ENCODE measurements at places on chromosomes 16 and 17.
A peak's percentile ranks its signal among the peaks of the same experiment; 100 is the strongest.

- DNase-seq = peak; percentile 70
Observed at GRCh38 chr17:40068917-40069750, 6.4 kb downstream of the THRA start.

GRCh38 chr16:4501071-4501478 is 24.9 kb downstream of the HMOX2 start:
- no peak for DNase-seq

GRCh38 chr17:7767405-7768021 is 50.0 kb downstream of the DNAH2 start:
- no peak for DNase-seq

DNA sequence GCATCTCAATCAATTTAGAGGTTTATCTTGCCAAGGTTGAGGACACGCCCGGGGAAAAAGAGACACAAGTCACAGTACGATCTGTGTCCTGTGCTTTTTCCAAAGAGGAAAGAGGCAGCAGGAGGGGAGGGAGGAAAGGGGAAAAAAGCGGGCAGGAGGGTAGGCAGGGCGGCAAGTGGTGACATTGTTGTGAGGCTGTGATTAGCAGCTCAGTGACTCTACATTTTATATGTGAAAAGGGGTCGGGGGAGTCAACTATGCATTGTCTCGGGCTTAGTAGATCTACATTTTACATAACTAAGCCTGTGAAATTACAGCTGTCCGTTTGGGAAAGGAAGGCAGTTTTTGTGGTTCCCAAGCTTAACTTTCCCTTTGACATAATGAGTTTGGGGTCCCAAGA is 22.2 kb upstream of the RIPOR1 start:
- no peak for DNase-seq

DNA sequence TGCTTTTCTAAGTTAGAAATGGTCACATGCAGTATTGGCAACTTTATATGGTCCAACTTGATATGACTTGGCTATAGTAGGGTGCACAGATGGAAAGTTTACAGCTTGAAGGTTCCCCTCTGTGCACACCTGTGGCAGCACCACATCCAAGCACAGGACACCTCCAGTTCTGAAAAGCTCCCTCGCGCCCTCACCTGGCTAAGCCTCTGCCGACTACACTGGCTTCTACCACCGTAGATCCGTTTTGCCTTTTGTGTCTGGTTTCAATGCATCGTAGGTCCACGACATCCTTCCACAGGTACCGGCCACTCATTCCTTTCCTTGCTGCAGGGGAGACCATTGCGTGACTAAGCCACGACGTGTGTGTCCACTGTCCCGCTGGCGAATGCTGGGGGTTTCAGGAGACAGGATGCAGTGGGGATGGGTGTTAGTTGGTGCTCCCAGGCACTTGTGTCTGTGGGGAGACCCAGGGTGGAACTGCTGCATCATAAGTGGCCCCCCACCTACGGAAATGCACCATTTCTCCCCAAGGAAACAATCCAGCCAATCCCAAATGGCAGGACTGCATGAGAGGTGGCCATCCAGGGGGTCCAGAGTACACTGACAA is 4.9 kb upstream of the RASD1 start:
- no peak for DNase-seq

DNA sequence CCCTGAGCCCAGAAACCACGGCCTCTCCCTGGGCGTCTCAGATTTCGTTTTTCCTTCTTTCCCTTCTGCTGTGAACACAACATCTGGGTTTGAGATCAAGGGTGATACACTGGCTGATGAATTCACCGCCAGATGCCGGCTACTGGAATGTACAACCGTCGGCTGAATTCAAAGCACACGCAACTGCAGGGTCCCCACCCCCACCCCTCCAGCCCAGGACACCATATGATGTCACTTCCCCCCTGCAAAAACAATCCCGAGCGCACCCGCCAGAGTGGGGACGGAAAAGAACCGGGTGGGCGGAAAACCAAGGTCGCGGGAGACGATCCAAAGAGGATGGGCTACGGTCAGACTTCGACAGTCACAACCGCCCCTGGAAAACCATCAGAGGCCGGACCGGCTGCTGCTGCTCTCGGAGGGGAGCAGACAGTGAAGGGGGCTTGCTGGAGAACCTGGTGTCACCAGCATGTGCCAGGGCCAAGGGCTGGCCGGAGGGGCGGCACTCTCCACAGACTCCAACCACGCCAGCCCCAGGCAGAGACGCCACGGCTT is 23.3 kb downstream of the CEP295NL start:
- DNase-seq = no peak

DNA sequence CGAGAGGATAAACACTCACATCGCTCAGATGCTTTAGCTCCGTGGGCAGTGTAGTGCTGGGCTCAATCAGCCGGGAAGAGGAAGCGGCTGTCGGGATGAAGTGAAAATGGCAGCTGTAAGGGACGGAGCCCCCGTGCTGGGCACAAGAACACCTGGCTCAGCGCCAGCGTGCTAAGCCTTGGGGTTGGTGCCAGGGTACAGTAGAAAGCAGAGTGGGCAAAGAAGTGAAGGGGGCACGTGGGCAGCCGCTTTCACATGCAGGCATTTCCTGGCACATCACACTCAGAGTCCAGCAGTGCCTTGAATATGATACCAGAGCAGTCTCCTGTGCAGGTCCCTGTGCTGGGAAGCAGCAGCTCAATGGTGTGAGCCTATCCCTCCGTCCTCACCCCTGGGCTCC is 51.1 kb upstream of the FOXF1 start:
- no peak for DNase-seq

GRCh38 chr16:19304750-19305149 is 19.2 kb downstream of the CLEC19A start:
- no peak for DNase-seq

GRCh38 chr16:381012-381788 is 578 bp downstream of the PGAP6 start:
- no peak for DNase-seq

- no peak for DNase-seq
Observed at GRCh38 chr16:10370096-10370726, 15.7 kb upstream of the ATF7IP2 start.

DNA sequence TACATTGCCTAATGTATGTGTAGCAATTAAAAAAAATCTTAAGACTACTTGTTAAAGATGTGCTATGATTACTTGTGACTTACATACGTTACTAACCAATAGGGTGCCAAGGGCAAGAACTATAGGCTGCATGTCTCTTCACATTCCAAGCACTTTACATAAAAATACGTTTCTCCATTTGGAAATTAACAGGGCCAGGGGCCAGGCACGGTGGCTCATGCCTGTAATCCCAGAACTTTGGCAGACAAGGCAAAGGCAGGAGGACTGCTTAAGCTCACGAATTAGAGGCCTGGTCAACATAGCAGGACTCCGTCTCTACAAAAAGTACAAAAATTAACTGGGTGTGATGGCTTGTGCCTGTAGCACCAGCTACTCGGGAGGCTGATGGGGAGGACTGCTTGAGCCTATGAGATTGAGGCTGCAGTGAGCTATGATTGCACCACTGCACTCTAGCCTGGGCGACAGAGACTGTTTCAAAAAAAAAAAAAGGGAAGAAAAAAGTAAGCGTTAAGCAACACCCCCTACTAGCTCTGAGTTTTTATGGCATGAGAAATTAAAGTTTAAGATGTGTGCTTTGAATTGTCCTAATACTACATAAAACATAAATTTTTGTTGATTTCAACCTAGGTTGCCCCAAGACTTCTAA is 12.3 kb downstream of the PSMD12 start:
- DNase-seq = no peak

DNA sequence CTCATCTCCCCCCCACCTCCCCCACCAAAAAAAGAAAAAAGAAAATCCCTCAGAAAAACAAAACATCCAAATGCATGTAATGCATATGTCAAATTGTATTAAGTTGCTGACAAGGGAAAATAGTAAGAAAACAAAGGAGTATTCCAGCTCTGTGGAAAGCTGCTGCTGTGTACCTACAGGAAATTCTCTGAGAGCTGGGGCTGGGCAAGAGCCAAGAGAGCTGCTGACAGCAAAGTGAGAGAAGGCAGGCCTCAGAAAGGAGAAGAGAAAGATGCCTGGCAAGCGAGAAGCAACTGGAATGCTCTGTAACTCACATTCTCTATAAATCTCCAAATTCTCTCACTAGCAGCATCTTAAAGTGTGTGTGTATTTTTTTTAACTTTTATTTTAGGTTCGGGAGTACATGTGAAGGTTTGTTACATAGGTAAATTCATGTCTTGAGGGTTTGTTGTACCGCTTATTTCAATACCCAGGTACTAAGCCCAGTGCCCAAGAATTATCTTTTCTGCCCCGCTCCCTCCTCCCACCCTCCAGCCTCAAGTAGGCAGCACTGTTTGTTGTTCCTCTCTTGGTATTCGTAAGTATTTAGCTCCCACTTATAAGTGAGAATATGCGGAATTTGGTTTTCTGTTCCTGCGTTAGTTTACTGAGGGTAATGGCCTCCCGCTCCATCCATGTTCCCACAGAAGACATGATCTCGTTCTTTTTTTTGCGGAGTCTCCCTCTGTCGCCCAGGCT is 24.4 kb downstream of the CNTROB start:
- no peak for DNase-seq

DNA sequence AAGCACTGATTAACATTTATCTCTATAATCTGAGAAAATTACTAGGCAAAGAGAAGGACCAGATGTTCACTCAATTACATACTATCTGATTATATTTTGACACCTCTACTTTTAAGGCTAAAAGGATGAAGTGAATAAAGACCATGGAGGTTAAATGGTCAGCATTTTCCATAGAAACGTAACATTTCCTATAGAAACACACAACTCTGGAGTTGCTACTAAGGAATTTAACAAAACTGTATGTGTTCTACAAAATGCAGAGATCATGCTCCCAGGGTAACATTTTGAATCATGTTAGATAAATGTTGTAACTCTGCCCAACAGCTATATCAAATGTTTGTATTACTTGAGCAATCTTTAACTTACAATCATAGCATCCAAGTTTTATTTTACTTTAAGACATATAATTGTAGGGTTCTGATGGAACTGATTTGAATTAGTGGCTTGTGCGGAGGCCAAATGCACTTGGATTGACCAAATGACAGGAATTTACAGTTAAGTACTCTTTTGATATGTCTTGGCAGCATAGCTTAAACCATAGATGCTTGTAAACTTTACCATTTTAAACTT is 97.7 kb downstream of the RPGRIP1L start:
- DNase-seq = no peak

DNA sequence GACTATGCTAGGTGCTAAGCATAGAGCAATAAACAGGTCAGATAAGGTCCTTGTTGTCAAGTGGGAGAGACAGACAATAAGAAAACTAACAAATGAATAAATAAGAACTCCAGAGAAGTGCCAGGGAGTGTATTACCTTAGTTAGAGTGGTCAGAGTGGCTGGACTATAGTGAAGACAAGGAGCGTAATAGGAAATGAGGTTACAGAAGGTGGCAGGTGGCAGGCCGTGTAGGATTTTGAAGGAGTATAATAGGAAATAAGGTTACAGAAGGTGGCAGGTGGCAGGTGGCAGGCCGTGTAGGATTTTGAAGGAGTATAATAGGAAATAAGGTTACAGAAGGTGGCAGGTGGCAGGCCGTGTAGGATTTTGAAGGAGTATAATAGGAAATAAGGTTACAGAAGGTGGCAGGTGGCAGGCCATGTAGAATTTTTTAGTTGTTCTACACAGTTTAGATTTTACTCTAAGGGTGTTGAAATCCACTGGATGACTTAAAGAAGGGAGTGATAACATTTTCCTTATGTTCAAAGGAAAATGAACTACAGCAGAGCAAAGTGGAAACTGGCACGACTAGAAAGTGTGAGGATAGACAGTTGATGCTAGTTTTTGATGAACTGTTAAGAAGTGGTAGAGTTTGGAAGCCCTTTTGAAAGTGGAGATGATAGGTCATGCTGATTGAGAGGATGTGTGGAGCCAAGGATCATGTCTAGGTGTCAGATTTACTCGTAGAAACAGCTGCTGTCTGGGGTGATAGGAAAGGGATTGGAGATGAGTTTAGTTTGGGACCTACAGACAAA is 3.6 kb upstream of the KRTAP3-1 start:
- DNase-seq = no peak

DNA sequence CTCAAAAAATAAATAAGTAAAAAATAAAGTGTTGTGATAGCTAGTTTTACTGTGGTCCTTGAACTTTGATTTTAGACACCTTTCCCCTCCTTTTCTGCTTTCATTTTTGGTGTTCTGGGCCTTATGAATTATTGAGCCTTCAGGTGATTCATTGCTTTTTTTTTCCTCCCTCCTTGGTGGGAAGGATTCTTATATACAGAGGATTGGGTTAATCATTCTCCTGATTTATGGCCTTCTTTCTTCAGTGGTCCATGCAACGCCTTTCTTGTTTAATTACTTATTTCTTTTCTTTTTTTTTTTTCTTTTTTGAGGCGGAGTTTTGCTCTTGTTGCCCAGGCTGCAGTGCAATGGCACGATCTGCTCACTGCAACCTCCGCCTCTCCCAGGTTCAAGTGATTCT is 8.0 kb upstream of the MYL4 start:
- DNase-seq = no peak

Measured in omental fat pad (tissue), 4 donors.